ENCODE measurements at places on chromosomes 4 and X.

DNA sequence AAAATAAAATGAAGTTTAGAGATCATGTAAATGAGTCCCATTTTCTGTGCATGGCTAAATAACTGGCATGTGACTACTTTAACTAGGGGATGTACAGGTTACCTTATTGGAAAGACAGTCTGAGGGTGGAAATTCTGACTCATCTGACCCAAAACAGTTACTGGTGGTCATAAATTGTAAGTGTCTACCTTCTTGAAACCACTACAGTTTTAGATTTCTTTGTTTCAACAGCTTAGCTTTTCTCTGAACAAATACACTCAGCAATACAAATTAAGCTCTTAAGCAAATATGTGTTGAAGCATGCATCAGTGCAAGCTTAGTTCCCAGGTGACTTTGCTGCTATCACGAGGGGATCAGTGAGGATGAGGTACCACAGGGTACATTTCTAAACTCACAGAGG is 60.7 kb upstream of the PGM2 start:
- DNase-seq, result peak; percentile 62

GRCh38 chrX:41029332-41029731 is 55.9 kb upstream of the USP9X start:
- no peak for DNase-seq

GRCh38 chr4:56742080-56742871 is 61.2 kb upstream of the HOPX start:
- DNase-seq, result no peak

- DNase-seq, result no peak
These were observed 99.6 kb downstream of the CFAP47 start for GRCh38 chrX:36019125-36019524.

- DNase-seq, result no peak
These were observed 1.4 kb downstream of the TEX13D start for GRCh38 chrX:124333862-124334261.

- no peak for DNase-seq
These were observed 437.5 kb upstream of the BOD1L1 start for GRCh38 chr4:14064984-14065383.

DNA sequence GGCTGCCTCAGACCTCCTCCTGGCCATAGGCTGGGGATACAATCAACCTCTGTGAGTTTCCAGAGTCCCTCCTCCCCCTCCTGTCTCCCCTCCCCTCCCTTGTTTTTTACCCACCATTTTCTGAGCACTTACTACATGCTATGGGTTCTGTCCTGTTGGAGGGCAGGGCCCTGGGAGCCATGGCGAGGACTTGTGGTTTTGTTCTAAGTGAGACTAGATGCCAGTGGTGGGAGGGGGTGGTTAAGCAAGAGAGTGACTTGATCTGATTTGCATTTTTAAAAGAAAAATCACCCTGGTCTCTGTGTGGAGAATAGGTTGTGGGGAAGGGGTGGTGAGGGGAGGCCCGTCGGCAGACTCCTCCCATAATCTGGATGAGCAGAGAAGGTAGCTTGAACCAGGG is 39.5 kb downstream of the EFNB1 start:
- no peak for DNase-seq

DNA sequence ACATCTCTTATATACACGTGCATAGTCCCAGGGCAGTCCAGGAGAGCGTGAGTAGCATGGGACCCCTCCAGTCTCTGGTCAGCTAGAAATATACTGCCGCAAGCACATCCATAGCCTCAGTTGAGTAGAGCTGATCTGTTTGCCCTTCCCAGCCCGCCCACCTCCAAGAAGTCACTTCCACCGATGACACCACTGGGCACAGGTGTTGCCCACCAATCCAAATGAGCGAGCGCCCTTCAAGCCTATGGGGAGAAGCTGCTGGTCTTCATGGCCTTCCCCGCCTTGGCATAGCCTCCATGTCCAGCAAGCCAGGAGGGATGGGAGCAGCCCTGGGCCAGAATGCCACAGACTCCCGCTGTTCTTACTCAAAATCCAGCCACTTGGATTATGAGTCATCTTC is 10.2 kb downstream of the DUSP9 start:
- DNase-seq, result no peak

DNA sequence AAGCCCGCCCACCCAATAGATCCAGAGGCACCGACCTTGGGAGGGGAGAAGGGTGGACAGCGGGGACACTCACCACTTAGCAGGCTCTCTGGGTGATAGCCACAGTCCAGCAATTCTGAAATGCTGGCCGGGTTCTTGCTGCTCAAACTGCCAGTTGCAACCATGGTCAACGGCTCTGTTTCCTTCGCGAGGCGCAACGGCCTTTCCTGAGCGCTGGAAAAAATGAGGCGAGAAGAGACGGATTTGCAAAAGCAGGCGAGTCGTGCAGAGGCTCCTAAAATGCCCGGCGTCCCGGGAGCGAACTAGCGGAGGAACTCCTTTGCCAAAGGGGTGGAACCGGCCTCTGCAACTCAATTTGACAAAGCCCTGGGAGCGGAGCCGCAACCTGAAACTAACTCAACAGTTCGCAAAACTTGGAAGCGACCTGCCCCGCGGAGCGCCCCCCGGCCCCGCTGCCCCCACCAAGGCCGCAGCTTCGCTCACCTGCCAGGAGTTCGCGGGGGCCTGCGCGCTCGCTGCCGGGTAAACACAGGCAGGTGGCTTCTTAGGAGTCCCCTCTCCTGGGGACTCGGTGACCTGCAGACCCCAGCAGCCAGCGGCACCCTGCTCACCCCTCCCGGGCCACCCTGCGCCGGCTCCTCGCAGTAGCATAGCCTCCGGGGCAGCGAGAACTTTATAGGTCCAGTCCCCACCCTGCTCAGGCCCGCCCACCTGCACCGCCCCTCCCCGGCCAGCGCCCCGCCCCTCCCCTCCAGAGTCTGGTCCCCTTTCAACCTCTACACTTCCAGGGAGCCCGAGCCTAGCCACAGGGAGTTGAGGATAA is at the start of gene DDIT4L:
Gene DDIT4L, minus strand, starts transcription at position 649 of the 823 bp plus-strand sequence. Its CDS starts 485 bp downstream, at position 164.
- no peak for DNase-seq

DNA sequence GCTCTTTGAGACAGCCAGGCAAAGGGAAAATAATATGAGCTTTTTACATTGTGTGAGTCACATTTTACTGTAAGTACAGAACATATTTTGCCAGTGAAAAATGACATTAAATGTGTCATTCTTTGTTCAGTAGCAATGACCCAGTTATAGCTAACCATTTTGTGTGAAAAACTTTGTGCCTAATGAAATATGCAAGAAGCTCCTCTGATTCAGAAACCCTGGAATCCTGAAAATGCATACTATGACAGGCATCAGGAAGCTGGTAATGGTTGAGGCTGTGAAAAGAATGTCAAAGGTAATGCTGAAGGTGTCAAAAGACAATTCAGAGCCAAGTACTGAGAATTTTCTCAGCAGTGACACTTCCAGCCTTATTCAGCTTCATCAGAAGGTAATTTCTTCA is 549.5 kb upstream of the SMIM31 start:
- no peak for DNase-seq

GRCh38 chr4:52822972-52823701 is 39.0 kb upstream of the RASL11B start:
- DNase-seq, result no peak

DNA sequence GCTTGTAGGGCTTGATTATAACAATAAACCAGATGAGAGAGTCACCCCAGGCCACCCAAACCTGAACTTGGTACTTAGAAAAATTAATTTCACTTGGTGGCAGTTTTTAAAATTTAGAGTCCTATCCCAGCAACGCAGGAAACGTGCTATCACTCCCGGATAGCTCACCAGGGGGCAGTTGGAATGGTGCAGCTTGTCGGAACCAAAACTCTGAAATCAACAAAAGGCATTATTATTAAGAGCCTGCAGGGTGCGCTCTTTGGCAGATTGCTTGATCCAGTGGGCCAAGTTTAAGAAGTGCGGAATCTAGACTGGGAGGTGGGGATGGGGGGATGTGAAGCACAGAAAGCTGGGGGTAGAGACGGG is 2.4 kb downstream of the FRAS1 start:
- peak; percentile 92 for DNase-seq

- no peak for DNase-seq
These were observed 24.8 kb downstream of the NELFA start for GRCh38 chr4:1983846-1984405.

DNA sequence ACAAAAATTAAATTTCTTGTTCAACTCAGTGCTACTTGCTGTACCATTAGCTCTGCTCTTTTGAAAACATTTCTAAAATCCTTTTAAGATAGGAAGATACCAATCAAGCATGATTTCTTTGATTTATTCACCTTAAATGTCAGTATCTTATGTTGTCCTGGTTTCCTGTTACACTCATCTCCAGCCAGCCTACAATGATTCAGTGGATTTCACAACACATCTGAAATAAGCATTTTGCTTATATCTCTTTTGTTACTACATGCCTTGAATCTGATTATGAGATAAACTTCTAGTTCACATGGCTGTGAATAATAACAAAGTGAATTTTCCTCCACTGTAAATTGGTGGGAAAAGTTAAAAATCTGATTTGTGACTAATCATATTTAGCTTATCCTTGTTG is 112.5 kb upstream of the BMP3 start:
- DNase-seq, result no peak

- peak; percentile 58 for DNase-seq
These were observed 114.9 kb upstream of the TEX13D start for GRCh38 chrX:124217304-124218251.

DNA sequence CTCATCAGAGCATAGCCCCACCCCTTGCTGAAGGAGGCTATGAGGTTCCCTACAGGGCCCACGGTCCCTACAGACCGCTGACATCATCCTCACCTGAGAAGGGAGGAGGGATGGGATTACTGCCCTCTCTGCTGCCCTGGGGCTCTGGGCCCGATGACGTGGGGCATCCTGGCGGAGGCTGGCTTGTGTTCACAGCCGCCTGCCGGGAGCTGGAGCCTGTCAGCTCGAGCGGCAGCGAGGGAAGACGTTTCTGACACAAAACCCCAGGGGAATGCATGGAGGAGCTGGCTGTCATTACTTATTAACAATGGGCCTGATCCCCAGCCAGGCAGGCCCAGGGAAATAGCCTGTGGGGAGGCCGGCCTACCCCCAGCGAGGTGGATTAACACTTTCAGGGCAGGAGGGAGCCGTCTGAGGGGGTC is 106.6 kb upstream of the ATP6AP2 start:
- DNase-seq, result peak; percentile 50

DNA sequence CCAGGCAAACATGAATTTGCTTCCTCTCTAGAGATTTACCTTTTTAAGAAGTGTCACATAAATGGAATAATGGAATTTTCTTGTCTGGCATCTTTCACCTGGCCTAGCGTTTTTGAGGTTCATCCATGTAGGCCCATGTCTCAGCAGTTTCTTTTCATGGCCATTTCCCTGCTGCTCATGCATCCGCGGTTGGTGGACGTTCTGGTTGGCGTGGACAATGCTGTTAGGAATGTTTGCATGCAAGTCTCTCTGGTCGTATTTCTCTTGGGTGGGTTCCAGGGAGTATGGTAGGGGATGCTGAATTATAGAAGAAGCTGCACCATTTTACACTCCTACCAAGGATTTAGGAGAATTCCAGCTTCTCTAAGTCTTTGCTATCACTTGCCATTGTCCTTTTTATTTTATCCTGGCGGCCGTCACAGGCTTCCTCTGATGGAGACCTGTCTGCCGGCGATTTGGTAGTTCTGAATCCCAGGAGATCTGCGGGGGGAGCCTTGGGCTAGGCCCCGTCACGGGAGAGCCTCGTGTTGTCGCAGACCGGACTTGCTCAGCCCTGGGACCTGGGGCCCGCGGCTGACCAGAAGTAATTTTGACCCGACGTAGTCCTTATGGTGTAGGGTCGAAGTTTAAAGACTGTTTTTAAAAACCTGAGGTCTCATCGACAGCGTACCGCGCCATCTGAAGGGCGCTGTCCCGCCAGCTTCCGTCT is 56.9 kb upstream of the TADA2B start:
- DNase-seq, result no peak

- no peak for DNase-seq
These were observed 174.0 kb upstream of the FMR1 start for GRCh38 chrX:147737690-147738089.

DNA sequence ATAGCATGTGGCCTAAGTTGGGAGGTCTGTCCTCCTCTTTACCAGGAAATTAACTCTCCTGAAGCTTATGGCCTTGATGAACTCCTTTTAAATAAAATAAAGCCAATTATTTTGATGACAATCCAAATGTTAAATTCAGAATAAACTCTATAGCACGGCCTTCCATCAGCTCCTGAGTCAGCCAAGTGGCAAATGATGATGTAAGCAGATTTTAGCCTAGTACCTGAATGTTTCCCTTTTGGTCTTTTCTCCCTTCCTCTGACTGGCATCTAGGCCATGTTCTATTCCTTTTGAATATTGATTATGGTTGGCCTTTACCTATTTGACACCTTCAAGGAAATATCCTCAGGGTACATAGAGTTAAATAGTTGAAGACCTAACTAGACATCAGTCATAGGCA is 76.2 kb downstream of the PARM1 start:
- DNase-seq, result no peak

DNA sequence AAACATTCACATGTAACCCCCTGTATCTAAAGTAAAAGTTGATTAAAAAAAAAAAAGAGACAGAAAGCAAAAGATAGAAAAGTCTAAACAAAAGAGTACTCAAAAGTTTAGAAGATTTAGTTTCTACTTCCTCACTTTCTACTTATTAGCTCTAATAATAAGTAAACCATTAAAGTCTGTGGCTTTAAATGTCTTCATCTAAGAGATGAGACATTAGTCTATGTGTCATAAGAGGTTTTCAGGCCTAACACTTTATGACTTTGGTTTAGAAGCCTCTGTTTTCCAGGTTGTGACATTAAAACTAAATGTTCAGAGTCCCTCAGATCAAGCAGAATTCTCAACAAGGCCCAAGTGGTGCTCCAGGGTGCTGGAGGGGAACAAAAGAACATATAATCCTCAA is 42.2 kb upstream of the GUCY1A1 start:
- DNase-seq, result no peak

GRCh38 chr4:177826973-177827372 is 384.7 kb upstream of the AGA start:
- DNase-seq, result no peak

- peak; percentile 23 for DNase-seq
These were observed 790 bp downstream of the CLGN start for GRCh38 chr4:140426610-140427105.

GRCh38 chrX:147803948-147804347 is 107.8 kb upstream of the FMR1 start:
- DNase-seq, result no peak

GRCh38 chr4:77360451-77360850 is 203.4 kb downstream of the CCNG2 start:
- DNase-seq, result peak; percentile 83

DNA sequence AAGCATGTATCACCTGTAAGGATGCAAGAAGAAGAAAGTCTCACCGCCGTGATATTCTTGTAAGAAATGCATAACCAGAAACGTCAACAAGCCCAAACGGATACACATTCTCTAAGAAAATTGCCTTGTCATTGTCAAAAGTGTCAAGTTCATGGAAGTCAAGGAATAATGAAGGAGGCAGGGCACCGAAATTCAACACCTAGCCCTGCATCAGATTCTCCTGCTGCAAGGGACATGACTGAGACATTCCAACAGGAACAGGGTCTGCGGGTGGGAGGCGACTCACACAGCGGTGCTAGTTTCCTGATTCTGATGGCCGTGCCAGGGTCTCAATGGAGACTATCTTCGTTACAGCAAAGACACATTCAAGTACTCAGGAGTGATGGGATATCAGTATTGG is 26.7 kb downstream of the IRF2 start:
- no peak for DNase-seq

- no peak for DNase-seq
These were observed 185.3 kb upstream of the WDFY3 start for GRCh38 chr4:85151786-85152185.

GRCh38 chr4:122959441-122959840 is 37.0 kb upstream of the NUDT6 start:
- DNase-seq, result no peak

- DNase-seq, result no peak
These were observed 7.8 kb downstream of the CASP3 start for GRCh38 chr4:184641451-184641850.

Data from NCI-H510A treated with DMSO at 0.1 percent for 48 hours (cell line).